M059J (cell line): ENCODE measurements at places on chromosomes 6 and 20. TPM values are rescaled to one million over a fixed set of nuclear protein-coding genes. Genes with fewer than 3 reads are reported as not detected.

The KCNG1 gene
- 2.4 and 4.5 TPM in 2 replicates for total RNA-seq

The CAPN11 gene
- total RNA-seq = not detected in 2 replicates

The OR2B6 gene
- total RNA-seq = 0.15 and 0.27 TPM in 2 replicates

The SPATS1 gene
- total RNA-seq = not detected in 2 replicates

The TP53TG5 gene
- not detected in 2 replicates for total RNA-seq

The KDM1B gene
- total RNA-seq = 11.1 and 20.5 TPM in 2 replicates

The SLC26A8 gene
- total RNA-seq = 0.10 TPM in 1 of 2 replicates, not detected in the other

The CNBD2 gene
- 2.1 and 5.5 TPM in 2 replicates for total RNA-seq

The GFOD1 gene
- total RNA-seq = 4.3 and 4.7 TPM in 2 replicates
